Activated CD8-positive, alpha-beta T cell treated with anti-CD3 and anti-CD28 coated beads, Interleukin-2, amount 10 ng/mL, durations not matched to agents 7 days and 5 days (primary cell): ENCODE measurements at places on chromosomes 7 and 10. TPM values are rescaled to one million over a fixed set of nuclear protein-coding genes. Genes with fewer than 3 reads are reported as not detected.

The SMKR1 gene
- 1.6 TPM for total RNA-seq

The STN1 gene
- 48.8 TPM for total RNA-seq

The NUTM2D gene
- total RNA-seq = 2.0 TPM

The SORCS1 gene
- not detected for total RNA-seq

The C7orf57 gene
- not detected for total RNA-seq

The SLC26A3 gene
- not detected for total RNA-seq

The KCNH2 gene
- not detected for total RNA-seq

The PODXL gene
- 1.5 TPM for total RNA-seq

The TMEM270 gene
- total RNA-seq = not detected

The ITIH5 gene
- not detected for total RNA-seq

The TMEM139 gene
- 0.65 TPM for total RNA-seq
